ENCODE measurements at places on chromosomes 1 and 21.

- no peak for DNase-seq
These were observed 19.2 kb upstream of the VASH2 start for GRCh38 chr1:212930986-212931678.

DNA sequence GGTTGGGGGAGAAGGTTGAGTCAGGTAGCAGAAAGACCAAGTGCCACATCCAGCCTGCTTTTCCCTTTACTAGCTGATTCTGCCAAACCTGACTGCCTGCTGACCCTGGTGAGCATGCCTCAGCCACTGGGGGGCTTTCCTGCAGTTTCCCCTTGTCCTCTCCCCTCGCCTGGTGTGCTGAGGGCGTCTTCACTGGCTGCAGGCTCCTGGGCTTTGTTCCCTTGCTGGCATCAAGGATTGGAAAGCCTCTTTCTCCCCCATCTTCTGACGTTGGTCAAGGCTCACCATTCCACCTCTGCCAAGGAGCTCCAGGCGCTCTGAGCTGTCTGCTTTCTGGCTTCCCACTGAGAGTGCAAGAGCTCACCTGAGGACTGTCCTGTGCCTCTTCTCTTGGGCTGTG is 28.4 kb downstream of the MAN1C1 start:
- no peak for DNase-seq

DNA sequence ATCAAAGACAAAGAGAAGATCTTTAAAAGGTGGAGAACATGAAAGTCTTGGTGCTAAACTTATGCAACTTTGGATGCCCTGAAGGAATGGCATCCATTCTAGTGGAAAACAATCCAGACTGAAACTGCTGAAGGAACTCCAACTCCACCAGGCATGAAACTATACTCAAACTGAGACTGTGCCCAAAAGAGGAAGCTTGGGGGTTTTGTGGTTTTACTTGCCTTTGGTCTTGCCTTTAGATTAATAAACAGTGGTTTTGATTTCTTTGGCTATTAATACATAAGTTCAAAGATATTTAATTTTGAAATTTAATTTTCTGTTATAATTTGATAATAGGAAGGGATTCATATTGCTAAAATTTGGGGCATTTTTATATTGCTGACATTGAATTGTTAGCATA is 17.4 kb upstream of the SLC30A10 start:
- DNase-seq = no peak

DNA sequence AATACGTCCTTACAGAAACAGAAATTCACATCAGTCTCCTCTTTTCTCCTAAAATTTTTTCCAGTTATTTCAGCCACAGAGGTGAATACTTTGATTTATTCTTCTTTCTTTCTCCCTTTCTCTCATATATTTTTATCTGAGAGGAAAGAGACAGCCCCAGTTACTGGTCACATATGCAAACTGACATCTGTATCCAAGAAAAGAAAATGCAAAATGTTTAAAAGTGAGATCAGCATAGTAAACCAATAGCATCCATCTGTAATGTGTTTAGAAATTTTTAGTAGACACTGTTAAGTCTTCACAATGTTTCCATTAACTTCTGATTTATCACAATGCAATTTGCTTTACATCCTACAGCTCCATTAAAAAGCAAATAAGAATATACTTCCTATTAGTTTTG is 53.5 kb downstream of the NTNG1 start:
- no peak for DNase-seq

DNA sequence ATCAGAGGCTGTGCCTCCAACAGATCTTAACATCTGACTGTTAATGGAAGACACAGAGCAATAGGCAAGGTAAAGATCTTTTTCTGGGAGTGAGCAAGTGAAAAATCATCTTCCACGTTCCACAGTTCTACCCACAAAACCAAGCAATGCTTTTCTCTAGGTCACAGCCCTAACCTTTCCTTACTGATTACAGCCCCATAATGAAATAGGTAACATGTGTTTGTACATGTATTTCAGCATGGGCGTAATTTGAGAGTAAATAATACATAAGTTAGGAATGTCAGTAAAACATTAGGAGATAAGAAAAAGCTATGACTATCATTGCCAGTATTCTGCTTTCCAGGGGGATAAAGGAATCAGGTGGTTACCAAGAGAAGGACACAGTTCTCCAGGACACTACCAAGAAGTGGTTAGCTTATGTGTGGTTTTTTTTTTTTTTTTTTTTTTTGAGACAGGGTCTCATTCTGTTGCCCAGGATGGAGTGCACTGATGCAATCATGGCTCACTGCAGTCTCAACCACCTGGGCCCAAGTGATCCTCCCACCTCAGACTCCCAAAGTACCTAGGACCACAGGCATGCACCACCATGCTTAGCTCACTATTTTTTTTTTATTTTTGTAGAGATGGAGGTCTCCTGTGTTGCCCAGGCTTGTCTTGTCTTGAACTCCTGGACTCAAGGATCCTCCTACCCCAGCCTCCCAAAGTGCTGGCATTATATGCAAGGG is 72.0 kb downstream of the DAP3 start:
- DNase-seq = no peak

GRCh38 chr1:1960480-1961196 is 41.6 kb upstream of the TMEM52 start:
- no peak for DNase-seq

DNA sequence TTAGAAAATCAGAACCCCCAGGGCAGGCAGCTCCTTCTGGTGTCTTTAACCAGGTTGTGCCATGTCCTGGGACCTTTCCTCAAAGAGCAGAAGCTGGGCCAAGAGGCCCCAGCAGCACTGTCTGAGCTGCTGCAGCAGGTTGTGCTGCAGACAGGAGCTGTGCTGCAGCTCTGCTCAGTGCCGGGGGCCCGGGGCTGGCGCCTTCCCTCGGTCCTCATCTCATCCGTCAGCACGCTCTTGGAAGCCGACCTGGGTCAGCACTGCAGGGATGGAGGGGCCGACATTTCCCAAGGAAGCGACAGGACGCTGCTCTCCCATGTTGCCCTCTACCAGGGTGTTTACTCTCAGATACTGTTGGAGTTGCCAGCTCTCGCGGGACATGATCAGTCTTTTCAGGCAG is 11.7 kb downstream of the URB2 start:
- no peak for DNase-seq
